ENCODE measurements at places on chromosomes 13 and 19.

GRCh38 chr13:56864451-56864850 is 276.3 kb upstream of the PRR20A start:
- DNase-seq: no peak

- DNase-seq: no peak
These were observed 63.1 kb downstream of the COG3 start for GRCh38 chr13:45527699-45528462.

- DNase-seq: no peak
These were observed 7.8 kb downstream of the ACTN4 start for GRCh38 chr19:38655148-38655824.

DNA sequence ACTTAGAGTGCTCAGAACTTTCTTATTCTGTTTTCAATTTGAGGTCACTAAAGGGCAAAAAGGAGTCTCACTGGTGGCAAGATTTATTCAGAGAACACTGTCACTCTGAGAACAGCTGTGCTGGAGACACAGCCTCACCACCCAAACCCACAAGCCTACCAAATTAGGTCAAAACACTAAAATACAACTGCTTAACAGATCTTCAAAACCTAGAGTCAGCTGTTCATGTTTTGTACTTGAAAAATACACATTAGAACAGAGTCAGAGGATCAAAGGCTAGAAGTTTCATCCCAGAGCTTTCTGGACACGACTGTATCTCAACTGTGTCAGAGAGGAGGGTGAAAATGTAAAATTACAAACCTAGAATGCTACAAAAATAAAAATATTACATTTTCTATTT is 89.3 kb downstream of the MIPEP start:
- DNase-seq: no peak

GRCh38 chr13:50074843-50075242 is 59.6 kb downstream of the KCNRG start:
- DNase-seq: no peak

GRCh38 chr19:50501568-50502475 is 9.2 kb downstream of the JOSD2 start:
- no peak for DNase-seq

- no peak for DNase-seq
These were observed 13.7 kb upstream of the FARP1 start for GRCh38 chr13:98129059-98129746.

DNA sequence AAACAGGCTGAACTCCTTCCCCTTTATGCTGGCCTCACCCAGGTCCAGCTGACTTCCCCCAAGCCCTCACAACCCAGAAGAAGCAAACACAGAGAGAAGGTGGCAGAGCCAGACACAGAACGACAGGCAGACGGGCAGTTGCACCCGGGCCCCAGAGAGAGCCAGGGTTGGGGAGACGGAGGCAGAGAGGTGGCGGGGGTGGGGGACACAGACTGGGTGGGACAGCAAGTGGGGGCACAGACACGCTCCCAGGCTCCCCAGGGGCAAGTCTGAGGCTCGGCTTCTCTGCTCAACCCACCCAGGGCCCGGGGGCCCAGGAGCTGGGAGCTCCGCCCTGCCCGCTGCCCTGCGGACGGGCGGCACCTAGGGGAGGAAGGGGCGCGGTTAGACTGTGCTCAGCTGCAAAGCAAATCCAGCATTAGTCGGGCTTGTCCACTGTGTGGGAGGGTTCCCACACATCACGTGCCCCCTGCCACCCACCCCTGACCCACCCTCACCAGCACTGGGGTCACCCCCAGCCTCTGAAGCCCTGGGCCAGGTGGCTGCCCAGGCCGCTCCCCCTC is 31.3 kb upstream of the ASF1B start:
- no peak for DNase-seq
